SK-N-SH (cell line): ENCODE measurements at places on chromosomes 2 and 18.

GRCh38 chr2:222761888-222762287 lies 90.4 kb downstream of the MOGAT1 start:
- no peaks in the 10 kb centered on the region for H3K4me1 ChIP-seq
- no peaks in the 10 kb centered on the region for H3K36me3 ChIP-seq
- H3K27me3 ChIP-seq: no peaks in the 10 kb centered on the region

GRCh38 chr2:169107645-169108044 lies 38.3 kb downstream of the DHRS9 start:
- H3K27ac ChIP-seq: no peak overlapping the region
- no peaks in the 10 kb centered on the region for H3K27me3 ChIP-seq
- H3K4me3 ChIP-seq: no peak overlapping the region
- H3K4me1 ChIP-seq: no peaks in the 10 kb centered on the region
- H3K36me3 ChIP-seq: no peaks in the 10 kb centered on the region
- DNase-seq: no peak

DNA sequence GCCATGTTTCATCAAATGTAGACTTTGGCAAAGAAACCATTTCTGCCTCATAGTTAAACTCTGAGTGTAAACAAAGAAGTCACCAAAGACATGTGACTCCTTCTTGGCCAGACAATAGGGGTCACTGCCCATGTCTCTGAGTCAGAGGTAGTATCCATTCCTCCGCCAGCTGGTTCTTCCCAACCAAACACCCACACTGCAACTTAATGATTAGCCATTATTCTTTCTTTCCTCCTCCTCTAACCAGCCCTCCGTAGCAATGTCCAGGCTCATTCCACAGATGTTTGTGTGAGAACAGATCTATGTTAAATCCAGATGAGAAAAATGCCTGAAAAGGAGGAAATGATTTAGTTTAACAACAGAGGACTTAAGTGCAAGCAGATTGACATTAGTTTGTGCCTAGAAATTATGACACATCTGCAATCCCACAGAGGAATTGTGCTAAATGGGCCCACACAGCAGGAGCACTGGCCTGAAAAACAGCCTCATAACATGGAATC lies 127.9 kb upstream of the SH3BP4 start:
- no peaks in the 10 kb centered on the region for H3K27me3 ChIP-seq
- H3K36me3 ChIP-seq: no peaks in the 10 kb centered on the region
- H3K4me3 ChIP-seq: no peak overlapping the region
- no peak for DNase-seq
- H3K27ac ChIP-seq: peak overlapping the region; percentile 75
- peaks cover 2% of the 10 kb centered on the region; the same call in 1 of the 2 replicates for H3K4me1 ChIP-seq

DNA sequence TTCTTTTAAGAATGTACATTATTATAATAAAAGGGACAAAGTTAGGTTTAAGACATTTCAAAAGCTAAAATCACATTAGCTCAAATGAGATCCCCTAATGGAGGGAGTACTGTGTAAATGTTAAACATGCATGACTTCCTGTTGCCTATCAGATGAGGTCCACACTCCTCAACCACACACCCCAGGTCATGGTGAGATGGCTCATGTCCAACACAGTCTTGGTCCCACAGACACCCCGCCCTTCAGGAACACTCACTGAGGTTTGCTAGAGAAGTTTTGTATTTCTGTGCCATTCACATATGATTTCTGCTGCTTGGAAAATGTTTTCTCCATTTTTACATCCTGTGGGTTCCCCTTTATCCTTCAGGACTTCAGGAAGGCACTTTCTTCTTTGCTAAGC lies 491.0 kb downstream of the SOX11 start:
- H3K27ac ChIP-seq: no peak overlapping the region
- DNase-seq: no peak
- no peaks in the 10 kb centered on the region for H3K36me3 ChIP-seq
- no peaks in the 10 kb centered on the region for H3K27me3 ChIP-seq
- H3K4me1 ChIP-seq: peaks cover 20% of the 10 kb centered on the region; the same call in 1 of the 2 replicates

GRCh38 chr2:2698182-2699120 lies 367.4 kb upstream of the MYT1L start:
- H3K27ac ChIP-seq: peak overlapping the region; percentile 60; the same call in 1 of the 2 replicates
- no peaks in the 10 kb centered on the region for H3K27me3 ChIP-seq
- DNase-seq: peak; percentile 74
- no peak overlapping the region for H3K4me3 ChIP-seq
- H3K4me1 ChIP-seq: no peaks in the 10 kb centered on the region

DNA sequence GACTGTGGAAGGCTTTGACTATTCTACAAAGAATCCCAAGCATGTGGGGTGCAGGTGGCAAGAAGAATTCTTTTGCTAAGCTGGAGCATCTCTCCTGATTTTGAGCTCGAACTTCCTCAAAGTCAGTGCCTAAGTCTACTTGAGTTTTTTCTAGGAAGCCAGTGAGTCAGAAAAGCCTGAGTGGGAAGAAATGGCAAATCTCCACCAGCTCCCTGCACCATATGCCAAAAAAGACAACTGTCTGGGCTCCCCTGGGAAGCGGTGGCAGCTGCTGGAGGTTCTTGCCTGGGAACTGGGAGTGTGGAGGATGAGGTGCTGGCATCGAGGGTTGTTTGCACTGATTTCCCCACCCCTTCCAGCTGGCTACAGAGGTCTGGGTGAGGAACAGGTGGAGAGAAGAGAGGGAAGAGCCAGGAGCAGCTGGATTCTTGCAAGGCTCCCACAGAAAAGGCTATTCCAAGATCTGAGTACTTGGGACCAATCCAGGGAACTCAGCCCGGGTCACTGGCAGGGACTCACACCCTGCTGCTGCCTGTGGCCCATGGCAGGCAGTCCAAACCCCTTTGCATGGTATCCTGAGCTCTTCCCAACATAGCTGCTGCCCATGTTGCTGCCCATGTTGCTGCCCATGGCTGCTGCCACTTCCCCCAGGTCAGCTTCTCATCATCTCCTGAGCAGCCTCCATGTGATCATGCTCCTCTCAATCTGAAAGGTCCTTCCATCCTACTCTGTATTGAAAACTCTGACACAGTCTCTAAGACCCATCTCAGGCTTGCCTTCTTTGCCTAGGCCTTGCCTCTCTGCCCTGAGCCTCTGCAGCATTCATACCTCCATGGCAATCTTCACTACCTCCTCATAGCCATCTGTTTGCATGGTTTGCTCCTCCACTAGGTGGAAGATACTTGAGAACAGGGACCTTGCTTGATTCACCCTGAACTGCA lies 128.3 kb upstream of the SPATS2L start:
- H3K4me1 ChIP-seq: no peaks in the 10 kb centered on the region
- H3K27ac ChIP-seq: no peak overlapping the region
- no peak for DNase-seq
- no peaks in the 10 kb centered on the region for H3K36me3 ChIP-seq

DNA sequence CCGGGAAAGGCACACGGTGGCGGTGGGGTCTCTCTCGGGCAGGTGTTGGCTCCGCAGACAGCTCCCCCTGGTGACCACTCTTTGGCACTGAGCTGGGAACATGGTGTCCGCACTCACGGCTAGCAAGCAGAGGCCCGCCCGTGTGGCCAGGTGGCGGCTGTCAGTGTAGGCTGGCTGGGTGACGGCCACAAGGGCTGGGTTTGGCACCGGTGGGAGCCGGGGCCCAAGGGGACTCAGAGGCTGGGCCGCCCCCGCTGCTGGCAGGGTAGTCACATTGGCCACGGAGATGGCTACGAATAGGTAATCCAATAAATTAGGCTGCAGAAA lies 1071.7 kb downstream of the RPIA start:
- peaks cover 34% of the 10 kb centered on the region for H3K27me3 ChIP-seq
- H3K36me3 ChIP-seq: no peaks in the 10 kb centered on the region
- H3K4me1 ChIP-seq: no peaks in the 10 kb centered on the region

- H3K4me1 ChIP-seq: no peaks in the 10 kb centered on the region; the same call in 1 of the 2 replicates
- no peak overlapping the region for H3K27ac ChIP-seq
- no peaks in the 10 kb centered on the region for H3K27me3 ChIP-seq
- no peaks in the 10 kb centered on the region for H3K36me3 ChIP-seq
- H3K4me3 ChIP-seq: no peak overlapping the region
Measured at GRCh38 chr2:650343-651310, 26.6 kb downstream of the TMEM18 start.

DNA sequence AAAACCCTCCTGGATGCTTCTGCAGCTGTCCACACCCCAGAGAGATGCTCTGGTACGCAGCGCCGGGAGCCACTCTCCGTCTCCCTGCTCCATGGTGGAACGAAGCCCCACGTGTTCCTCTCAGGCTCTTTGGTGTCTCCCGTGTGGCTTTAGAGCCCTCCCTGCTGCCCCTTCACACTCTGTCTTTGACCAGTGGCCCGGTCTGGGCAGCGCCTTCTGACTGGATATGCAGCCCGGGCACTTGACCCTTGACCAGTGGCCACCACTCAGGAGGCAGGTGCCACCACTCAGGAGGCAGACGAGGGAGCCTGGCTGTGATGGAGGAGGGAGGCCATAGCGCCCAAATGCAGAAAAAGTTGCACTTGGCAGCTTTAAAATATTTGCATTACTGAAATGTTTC lies 214.5 kb upstream of the SALL3 start:
- no peaks in the 10 kb centered on the region for H3K36me3 ChIP-seq
- H3K4me3 ChIP-seq: no peak overlapping the region
- H3K27ac ChIP-seq: no peak overlapping the region
- H3K27me3 ChIP-seq: peaks cover 36% of the 10 kb centered on the region

- no peak overlapping the region for H3K4me3 ChIP-seq
- peaks cover under 1% of the 10 kb centered on the region; the same call in 1 of the 2 replicates for H3K4me1 ChIP-seq
- H3K27me3 ChIP-seq: no peaks in the 10 kb centered on the region
- no peak for DNase-seq
Measured at GRCh38 chr2:234373060-234373459, 123.8 kb downstream of the ARL4C start.

- no peak overlapping the region for H3K4me3 ChIP-seq
- no peak for DNase-seq
- H3K36me3 ChIP-seq: no peaks in the 10 kb centered on the region
- no peaks in the 10 kb centered on the region for H3K27me3 ChIP-seq
Measured at GRCh38 chr18:39555496-39555895, 1989.9 kb upstream of the CELF4 start.

- peaks cover 5% of the 10 kb centered on the region; the same call in 1 of the 2 replicates for H3K4me1 ChIP-seq
- H3K4me3 ChIP-seq: no peak overlapping the region
Measured at GRCh38 chr2:232878855-232879617, 9.0 kb downstream of the SNORC start.

GRCh38 chr18:76970770-76971559 lies 148.6 kb downstream of the ZNF236 start:
- H3K27ac ChIP-seq: no peak overlapping the region
- no peaks in the 10 kb centered on the region for H3K27me3 ChIP-seq
- H3K36me3 ChIP-seq: peaks cover 13% of the 10 kb centered on the region
- H3K4me3 ChIP-seq: no peak overlapping the region
- no peak for DNase-seq
- H3K4me1 ChIP-seq: no peaks in the 10 kb centered on the region

- H3K4me1 ChIP-seq: peaks cover 20% of the 10 kb centered on the region
- H3K36me3 ChIP-seq: no peaks in the 10 kb centered on the region
- no peaks in the 10 kb centered on the region; the same call in 1 of the 2 replicates for H3K27me3 ChIP-seq
Measured at GRCh38 chr2:29336341-29337241, 221.4 kb downstream of the CLIP4 start.

- no peak overlapping the region for H3K27ac ChIP-seq
- no peak for DNase-seq
- H3K4me1 ChIP-seq: no peaks in the 10 kb centered on the region
- H3K27me3 ChIP-seq: no peaks in the 10 kb centered on the region
- H3K4me3 ChIP-seq: no peak overlapping the region
Measured at GRCh38 chr2:169294001-169294675, 68.2 kb downstream of the LRP2 start.

DNA sequence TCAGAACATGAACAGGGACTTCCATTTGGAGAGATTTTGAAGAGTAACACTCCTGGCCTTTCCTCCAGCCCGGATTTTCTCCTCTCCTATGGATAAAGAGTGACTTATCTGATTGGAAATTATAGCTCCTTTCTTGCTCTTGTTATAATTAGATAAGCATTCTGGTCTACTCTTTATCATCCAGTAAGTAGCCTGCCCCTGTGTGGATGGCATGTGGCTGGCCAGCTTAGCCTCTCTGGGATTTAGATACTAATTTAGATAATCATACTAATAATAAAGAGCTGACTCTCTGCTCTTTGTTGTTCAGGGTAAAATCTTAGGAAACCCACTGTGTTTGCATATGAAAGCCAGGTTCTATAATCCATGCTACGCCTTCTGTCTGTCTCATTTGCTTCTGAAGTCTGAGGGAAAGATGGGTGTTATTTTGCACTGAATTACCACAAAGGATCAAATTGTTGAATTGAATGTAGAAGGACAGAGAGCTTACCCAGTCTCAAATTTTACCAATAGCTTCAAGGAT lies 438.8 kb downstream of the SPAG16 start:
- no peak for DNase-seq
- no peaks in the 10 kb centered on the region for H3K36me3 ChIP-seq
- no peaks in the 10 kb centered on the region; the same call in 1 of the 2 replicates for H3K4me1 ChIP-seq
- H3K27ac ChIP-seq: no peak overlapping the region
- no peak overlapping the region for H3K4me3 ChIP-seq
- no peaks in the 10 kb centered on the region for H3K27me3 ChIP-seq

- no peaks in the 10 kb centered on the region for H3K27me3 ChIP-seq
- H3K27ac ChIP-seq: no peak overlapping the region
- no peak for DNase-seq
Measured at GRCh38 chr2:106531676-106532214, 44.6 kb downstream of the CD8B2 start.

DNA sequence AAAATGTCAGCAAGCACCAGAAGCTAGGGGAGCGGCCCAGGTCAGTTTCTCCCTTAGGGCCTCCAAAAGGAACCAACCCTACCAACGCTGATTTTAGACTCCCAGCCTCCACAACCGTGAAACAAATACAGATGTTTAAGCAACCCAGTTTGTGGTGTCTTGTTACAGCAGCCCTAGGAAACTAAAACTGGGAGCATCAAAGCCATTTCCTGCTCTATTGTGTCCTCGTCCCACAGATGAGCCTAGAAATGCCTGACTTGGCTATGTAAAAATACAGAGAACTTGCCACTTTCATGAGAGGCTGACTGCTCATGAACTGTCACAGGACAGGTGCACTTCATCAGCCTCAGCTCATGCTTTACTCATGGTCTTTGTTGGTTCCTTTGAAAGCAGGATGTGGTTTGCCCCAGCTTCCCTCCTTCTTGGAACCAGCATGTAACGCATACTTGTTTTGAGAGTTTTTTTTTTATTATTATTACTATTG lies 97.6 kb upstream of the SLC39A10 start:
- peaks cover 36% of the 10 kb centered on the region for H3K4me1 ChIP-seq
- DNase-seq: no peak
- peak overlapping the region; percentile 96 for H3K27ac ChIP-seq
- H3K36me3 ChIP-seq: no peaks in the 10 kb centered on the region
- H3K27me3 ChIP-seq: no peaks in the 10 kb centered on the region

- H3K4me1 ChIP-seq: 0 out of 2 replicates have a peak, but pooled peaks cover 6% of the 10 kb centered on the region
- no peak for DNase-seq
- H3K36me3 ChIP-seq: peaks cover 41% of the 10 kb centered on the region
- H3K27ac ChIP-seq: no peak overlapping the region
- no peak overlapping the region for H3K4me3 ChIP-seq
Measured at GRCh38 chr2:105381101-105381668, 17.7 kb downstream of the FHL2 start.

DNA sequence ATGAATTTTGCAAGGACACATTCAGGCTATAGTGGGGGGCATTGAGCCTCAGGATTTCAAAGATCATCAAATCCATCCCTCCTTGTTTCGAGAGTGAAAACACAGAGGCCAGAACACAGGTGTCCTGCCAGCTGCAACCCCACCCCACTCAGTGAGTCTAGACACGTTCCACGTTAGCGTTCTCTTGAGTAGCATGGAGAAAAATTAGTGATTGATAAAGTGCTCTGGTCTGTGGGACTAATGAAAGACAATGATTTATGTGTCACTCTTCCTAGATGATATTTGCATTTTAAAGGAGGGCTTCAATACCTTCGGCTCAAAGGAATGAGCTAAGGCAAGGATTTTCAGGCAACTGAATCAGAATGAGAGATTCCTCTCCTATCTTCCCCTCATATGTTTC lies 43.8 kb downstream of the SLC4A3 start:
- DNase-seq: no peak
- H3K27me3 ChIP-seq: peaks cover 56% of the 10 kb centered on the region
- H3K36me3 ChIP-seq: no peaks in the 10 kb centered on the region
- H3K4me3 ChIP-seq: no peak overlapping the region
